ENCODE measurements at places on chromosomes 5 and 9.
A peak's percentile ranks its signal among the peaks of the same experiment; 100 is the strongest.

- DNase-seq = no peak
Measured at GRCh38 chr5:143019614-143020515, 249.7 kb downstream of the ARHGAP26 start.

DNA sequence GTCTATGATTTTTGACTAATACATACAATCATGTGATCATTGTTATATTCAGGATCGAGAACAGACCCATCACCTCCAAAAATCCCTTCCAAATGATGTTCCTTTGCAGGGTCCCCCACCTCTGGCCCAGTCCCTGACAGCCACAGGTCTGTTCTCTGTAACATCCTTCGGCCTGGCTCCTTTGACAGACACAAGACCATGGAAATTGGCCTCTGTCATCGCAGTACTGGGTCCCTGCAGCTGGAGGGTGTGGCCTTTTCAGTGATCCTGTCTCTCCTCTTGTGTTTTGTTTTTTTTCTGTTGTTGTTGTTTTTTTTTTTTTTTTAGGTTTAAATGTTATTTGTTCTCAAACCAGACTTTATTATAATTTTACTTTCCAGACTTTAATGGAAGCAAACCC, 27.4 kb upstream of the ANKRD33B start:
- DNase-seq = no peak

DNA sequence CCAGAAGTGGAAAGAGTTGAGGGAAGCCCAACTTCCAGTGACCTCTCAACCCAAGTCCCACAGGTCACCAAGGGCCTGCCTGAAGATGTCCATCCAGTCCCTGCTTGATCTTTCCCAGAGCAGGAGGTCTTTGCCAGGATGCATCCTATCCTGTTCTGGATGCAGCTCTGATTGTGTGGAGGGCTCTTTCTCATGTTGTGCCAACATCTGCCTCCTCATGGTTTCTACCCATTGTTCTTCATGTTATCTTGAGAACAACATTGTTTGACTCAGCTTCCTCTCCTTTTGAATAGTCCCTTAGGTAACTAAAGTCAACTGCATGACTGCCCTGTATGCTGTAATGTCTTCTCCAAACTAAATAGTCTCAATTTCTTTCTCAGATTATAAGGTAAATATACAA, 169.3 kb downstream of the CCDC192 start:
- no peak for DNase-seq

- DNase-seq = no peak
Measured at GRCh38 chr9:129404621-129405020, 216.3 kb downstream of the C9orf50 start.

GRCh38 chr5:81151546-81151945, 81.6 kb upstream of the CKMT2 start:
- no peak for DNase-seq

- DNase-seq = no peak
Measured at GRCh38 chr9:101072259-101072658, 43.7 kb downstream of the PLPPR1 start.

GRCh38 chr9:117034866-117035265, 347.8 kb downstream of the TRIM32 start:
- peak; percentile 34 for DNase-seq

- DNase-seq = no peak
Measured at GRCh38 chr5:132466433-132467286, 23.9 kb downstream of the IRF1 start.

Measured in PC-3 (cell line).